ENCODE measurements at places on chromosomes 5 and 9.

GRCh38 chr5:15573590-15573989 is 73.6 kb downstream of the FBXL7 start:
- no peak for DNase-seq

DNA sequence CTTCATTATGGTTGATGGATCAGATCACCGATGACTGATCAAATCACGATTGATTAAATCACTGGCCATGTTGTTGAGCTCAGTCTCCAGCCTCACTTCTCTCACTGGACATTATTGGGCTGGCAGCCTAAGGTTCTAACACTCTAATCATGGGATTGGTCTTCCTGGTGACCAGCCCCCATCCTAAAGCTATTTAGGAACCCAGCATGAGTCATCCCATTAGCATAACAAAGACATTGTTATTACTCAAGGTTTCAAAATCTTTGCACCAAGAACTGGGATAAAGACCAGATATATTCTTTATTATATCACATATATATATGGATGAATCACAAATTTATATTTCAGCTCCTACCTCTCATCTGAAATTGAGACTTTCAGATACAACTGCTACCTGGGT is 272.1 kb upstream of the IL12B start:
- no peak for DNase-seq

- no peak for DNase-seq
Observed at GRCh38 chr5:57831932-57832331, 349.3 kb upstream of the ACTBL2 start.

GRCh38 chr5:166795756-166796155 is 1495.7 kb upstream of the WWC1 start:
- DNase-seq = no peak
